ENCODE measurements at places on chromosomes 16 and 17. TPM values are rescaled to one million over a fixed set of nuclear protein-coding genes. Genes with fewer than 3 reads are reported as not detected.

- no peak overlapping the region for H3K4me3 ChIP-seq
- no peak overlapping the region for H3K27ac ChIP-seq
- DNase-seq = no peak
- H3K4me1 ChIP-seq = peaks cover 5% of the 10 kb centered on the region
Measured at GRCh38 chr17:70527364-70527888, 358.1 kb downstream of the KCNJ2 start.

DNA sequence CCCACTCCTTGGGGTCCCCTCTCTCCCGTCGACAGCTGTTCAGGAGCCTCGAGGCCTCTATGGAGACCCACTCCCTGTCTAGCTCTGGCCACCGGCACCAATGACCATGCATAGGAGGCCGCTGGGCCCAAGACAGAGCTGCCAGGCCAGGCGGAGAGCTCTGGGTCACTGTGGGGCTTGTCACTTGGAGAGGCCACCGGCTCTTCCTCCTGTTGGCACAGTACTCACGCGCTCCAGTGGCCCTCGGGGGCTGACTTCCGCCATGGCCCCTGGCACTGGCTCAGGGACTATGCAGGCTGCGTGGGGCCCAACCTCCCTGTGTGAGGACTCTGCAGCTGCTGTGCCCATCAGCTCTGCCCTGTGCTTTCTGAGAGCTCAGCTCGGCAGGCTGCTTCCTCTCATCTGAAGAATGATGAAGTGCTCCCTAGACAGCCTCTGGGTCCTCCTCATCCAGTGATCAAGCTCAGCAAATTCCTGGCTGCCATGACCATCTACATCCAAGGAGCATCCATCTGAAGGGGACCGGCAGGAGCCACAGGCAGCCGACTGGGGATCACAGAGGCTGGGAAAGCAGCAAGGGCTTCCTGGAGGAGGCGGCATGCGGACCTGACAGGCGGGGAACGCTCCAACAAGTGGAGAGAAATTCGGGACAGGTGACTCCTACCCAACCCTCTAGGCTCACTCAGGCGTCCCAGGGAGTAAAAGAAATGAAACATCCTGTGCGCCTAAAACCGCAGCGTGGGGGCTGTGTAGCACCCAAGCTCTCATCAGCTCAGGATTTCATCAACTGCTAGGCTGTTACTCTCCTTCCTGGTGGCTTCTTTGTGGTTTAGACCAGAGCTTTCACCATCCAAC is 16.8 kb downstream of the GALNS start:
- no peaks in the 10 kb centered on the region for H3K4me1 ChIP-seq
- no peak overlapping the region for H3K4me3 ChIP-seq
- peaks cover 4% of the 10 kb centered on the region for H3K36me3 ChIP-seq
- H3K27me3 ChIP-seq = no peaks in the 10 kb centered on the region
- H3K27ac ChIP-seq = no peak overlapping the region

DNA sequence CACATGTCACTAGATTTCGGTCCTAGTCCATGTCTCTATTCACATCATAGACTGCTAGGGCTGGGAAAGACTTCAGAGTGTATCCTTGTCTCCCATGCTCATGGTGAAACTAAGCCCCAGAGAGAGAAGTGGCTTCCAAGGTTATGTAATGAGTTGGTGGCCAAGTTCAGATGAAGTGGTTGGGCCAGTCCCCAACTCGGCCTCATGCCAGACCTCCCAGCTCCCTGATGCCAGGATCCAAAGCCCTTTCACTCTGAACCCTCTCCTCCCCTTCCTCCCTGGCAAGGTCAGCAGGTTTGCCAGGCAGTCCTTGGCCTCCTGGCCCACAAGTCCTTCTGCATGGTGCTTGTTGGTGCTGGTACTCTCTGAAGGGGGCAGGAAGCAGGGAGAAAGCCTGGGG is 189.7 kb downstream of the AXIN2 start:
- no peaks in the 10 kb centered on the region for H3K36me3 ChIP-seq
- no peaks in the 10 kb centered on the region for H3K27me3 ChIP-seq
- H3K4me3 ChIP-seq = no peak overlapping the region
- H3K27ac ChIP-seq = no peak overlapping the region
- no peaks in the 10 kb centered on the region for H3K4me1 ChIP-seq

DNA sequence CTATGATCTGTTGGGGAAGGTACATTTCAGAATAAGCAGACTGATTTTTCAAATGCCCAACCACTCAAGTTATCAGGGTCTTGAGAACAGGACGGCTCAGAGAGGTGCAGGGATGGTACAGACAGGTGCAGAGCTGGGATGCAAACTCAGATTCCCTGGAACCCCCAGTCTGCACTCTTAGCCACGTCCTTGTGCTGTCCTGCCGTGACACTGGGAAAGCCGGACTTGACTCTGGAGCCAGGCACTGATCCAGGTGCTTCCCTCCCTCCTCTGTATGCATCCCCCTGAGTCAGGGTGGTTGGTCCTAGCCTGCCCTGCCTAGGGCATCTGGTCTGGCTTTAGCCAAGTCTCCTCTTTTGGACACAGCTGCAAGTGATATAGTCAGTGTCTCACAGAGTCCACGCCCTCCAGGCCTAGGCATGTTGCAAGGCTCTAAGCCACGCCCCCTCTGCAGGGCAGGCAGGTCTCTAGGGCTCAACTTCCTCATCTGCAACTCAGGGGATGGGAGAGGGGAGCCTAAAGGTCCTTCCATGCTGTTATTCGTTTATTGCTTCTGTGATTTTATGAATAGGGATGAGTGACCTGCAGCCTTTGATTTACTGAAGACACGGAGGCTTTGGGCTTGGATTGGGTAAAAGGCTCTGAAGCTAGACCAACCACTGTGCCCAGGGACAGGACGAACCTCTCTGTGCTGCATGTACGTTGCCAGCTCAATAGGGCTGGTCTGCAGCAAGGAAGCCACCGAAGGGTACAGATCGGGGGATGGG is 97.3 kb downstream of the SDK2 start:
- H3K4me1 ChIP-seq = no peaks in the 10 kb centered on the region
- peak; percentile 62 for DNase-seq
- no peak overlapping the region for H3K27ac ChIP-seq
- no peak overlapping the region for H3K4me3 ChIP-seq

DNA sequence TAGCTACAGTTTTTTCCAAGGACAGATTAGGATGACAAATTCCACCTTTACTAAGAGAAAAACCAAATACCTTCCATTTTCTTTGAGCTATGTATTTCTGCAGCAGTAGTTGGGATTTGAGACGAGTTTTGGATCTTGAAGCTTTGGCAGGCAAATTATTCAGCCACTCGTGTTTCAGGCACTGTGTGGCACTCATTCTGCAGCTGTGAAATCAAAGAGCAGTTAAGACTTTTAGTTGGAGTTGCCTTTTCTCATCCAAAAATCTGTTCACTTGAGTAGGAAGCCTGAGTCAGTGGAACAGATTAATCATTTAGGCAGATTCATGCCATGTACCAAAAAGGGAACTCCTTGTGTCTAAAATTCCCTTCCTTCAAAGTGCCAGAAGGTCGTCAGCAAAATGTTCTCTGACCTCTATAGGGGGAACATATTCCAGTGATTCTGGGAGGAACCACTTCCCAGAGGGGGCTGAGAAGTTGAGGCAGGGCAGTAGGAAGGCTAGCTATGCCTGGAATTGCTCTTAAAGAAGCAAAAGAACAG is 20.1 kb downstream of the ORC6 start:
- H3K4me1 ChIP-seq = peaks cover 15% of the 10 kb centered on the region
- no peak overlapping the region for H3K27ac ChIP-seq
- H3K36me3 ChIP-seq = no peaks in the 10 kb centered on the region
- H3K4me3 ChIP-seq = no peak overlapping the region

- DNase-seq = no peak
- H3K27ac ChIP-seq = no peak overlapping the region
- H3K27me3 ChIP-seq = no peaks in the 10 kb centered on the region
- no peaks in the 10 kb centered on the region for H3K4me1 ChIP-seq
- H3K4me3 ChIP-seq = no peak overlapping the region
Measured at GRCh38 chr17:325270-326009, 27.2 kb downstream of the RPH3AL start.

The CRISPLD2 gene
- 4.0 TPM for total RNA-seq

DNA sequence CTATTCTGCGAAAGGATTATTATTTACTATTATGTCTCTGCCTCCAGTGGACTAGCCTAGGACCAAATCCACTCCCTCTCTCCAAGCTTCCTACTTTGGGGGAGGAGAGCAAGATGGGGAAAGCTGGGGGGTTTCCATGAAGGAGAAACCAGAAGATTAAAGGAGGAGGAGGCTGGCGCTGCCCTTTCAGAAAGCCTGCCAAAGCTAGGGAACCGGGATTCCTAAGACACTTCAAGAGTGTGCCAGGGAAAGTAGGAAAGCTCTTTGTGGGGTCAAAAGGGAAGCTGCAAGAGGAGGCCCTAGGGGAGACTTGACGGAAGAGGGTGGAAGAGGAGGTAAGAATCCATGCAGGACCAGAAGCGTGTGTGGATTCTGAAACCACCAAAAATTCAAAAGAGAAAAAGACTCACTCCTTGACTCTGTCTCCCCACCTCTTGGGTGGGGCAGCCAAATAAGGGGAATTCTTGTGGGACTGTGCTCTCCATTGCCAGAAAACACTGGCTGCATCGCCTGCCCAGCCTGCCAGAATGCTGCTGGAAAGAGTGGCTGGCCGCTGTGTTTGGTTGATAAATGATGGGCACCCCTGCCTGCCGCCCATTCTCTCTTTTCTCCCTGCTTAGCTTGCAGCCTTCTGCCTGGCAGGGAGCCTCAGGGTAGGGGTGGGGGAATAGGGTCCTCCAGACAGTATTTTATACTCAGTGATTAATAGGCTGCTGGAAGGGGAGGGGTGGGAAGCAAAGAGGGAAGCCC is 11.8 kb upstream of the KAT7 start:
- no peak overlapping the region for H3K27ac ChIP-seq
- H3K27me3 ChIP-seq = no peaks in the 10 kb centered on the region
- no peak for DNase-seq
- H3K36me3 ChIP-seq = no peaks in the 10 kb centered on the region

- no peak overlapping the region for H3K27ac ChIP-seq
- no peak for DNase-seq
- H3K27me3 ChIP-seq = peaks cover 1% of the 10 kb centered on the region
- no peaks in the 10 kb centered on the region for H3K4me1 ChIP-seq
- H3K4me3 ChIP-seq = no peak overlapping the region
Measured at GRCh38 chr16:88983165-88983564, 6.2 kb upstream of the CBFA2T3 start.

The KATNIP gene
- total RNA-seq = 21.5 TPM

The TRPV3 gene
- total RNA-seq = 8.9 TPM

DNA sequence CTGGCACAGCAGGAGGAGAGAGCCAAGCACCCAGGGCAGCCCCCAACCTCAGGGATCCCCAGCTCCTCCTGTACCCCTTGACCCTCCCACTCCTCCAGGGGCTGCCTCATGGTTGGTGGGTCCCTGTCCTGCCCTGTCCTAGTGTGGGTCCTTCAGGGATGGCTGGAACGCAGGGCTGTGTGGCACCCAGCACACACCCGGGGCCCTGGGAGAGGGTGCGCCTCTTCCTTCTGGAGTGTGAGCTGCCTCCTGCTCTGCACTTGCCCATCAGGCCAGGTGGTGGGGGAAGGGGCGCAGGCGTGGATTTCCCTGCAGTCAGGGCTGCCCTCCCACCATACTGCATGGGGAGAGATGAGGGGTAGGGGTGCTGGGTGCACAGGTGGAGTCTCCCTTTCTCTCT is 42.6 kb downstream of the SOCS1 start:
- H3K27ac ChIP-seq = no peak overlapping the region
- H3K27me3 ChIP-seq = no peaks in the 10 kb centered on the region
- no peaks in the 10 kb centered on the region for H3K4me1 ChIP-seq
- H3K4me3 ChIP-seq = no peak overlapping the region
- H3K36me3 ChIP-seq = no peaks in the 10 kb centered on the region

The RPH3AL gene
- 36.0 TPM for total RNA-seq

DNA sequence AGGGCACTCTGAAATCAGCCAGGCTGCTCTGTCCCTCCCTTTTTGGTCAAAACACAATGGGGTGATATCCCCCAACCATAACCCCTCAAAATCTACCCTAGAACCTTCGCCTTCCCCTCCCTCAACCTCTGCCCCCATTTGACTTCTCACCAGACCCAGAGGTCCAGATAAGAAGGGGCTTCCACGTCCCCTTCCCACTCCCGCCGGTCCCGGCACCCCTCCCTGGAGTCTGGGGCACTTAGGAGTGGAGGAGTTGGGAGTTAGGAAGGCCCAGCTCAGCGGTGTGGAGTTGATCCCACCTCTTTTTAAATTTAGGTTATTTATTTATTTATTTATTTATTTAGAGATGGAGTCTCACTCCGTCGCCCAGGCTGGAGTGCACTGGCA is 619 bp upstream of the TMEM92 start:
- no peaks in the 10 kb centered on the region for H3K27me3 ChIP-seq
- H3K4me3 ChIP-seq = no peak overlapping the region
- H3K27ac ChIP-seq = no peak overlapping the region
- no peaks in the 10 kb centered on the region for H3K36me3 ChIP-seq
- H3K4me1 ChIP-seq = peaks cover 43% of the 10 kb centered on the region

DNA sequence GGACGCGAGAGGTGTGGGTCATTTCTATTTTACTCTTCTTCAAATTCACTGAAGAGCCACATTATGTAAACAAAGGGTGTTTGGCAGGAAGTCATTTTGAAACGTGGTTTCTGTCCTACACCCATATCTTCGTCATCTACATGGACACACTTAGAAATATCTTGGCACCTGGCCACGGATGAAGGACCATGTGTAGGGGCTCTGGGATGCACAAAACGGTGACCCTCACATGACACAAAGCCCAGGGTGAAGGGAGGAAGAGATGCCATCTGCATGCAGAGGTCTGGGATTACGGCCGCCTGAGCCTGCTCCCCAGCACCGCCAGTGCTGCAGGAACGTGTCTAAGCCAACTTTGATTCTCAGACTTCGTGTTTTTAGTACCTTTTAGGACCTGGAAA is 130.2 kb upstream of the CHMP6 start:
- H3K27ac ChIP-seq = no peak overlapping the region
- no peak for DNase-seq
- no peak overlapping the region for H3K4me3 ChIP-seq
- H3K36me3 ChIP-seq = no peaks in the 10 kb centered on the region
- no peaks in the 10 kb centered on the region for H3K27me3 ChIP-seq
- peaks cover 7% of the 10 kb centered on the region for H3K4me1 ChIP-seq

The HCRT gene
- not detected for total RNA-seq

The GPS1 gene
- 185 TPM for total RNA-seq

DNA sequence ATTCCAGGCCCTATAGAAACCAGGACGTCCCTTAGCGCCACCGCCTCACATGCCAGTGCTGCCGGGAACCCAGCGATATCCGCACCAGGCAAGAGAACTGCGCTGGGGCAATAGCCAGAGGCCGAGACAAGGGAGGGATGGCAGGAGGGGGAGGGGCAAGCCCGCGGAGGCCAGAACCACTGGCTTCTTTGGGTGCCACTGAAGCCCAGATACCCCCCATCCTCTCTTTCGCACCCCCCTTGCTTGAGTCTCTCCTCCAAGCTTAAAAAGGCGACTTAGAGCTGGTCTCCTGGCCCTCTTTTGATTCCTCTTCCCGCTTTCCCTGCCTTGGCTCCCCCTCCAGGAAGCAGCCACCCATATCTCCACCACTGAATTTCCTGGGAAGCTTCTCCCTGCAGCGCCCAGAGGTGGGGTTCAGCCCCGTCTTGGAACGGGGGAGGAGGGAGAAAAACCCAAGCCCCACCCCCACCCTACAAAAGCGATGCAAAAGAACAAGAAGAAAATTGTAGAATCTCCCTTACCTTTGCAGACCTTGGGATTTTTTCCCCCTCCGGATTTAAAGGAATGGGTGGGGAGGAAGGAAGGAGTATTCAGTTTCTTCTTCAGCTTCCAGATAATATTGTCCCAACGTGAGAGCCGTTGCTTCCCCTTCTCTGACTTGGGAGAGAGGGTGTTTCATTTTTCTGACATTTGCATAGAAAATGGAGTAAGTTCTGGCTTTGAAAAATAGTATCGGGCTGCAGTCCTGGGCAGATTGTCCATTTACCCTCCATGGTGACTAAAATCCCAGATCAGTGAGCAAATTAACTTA is 622 bp downstream of the HOXB6 start:
- H3K36me3 ChIP-seq = no peaks in the 10 kb centered on the region
- no peak overlapping the region for H3K4me3 ChIP-seq
- no peak overlapping the region for H3K27ac ChIP-seq
- H3K4me1 ChIP-seq = peaks cover 35% of the 10 kb centered on the region
- H3K27me3 ChIP-seq = no peaks in the 10 kb centered on the region

The PIMREG gene
- 15.8 TPM for total RNA-seq
